ENCODE measurements at places on chromosomes 2 and 18.

DNA sequence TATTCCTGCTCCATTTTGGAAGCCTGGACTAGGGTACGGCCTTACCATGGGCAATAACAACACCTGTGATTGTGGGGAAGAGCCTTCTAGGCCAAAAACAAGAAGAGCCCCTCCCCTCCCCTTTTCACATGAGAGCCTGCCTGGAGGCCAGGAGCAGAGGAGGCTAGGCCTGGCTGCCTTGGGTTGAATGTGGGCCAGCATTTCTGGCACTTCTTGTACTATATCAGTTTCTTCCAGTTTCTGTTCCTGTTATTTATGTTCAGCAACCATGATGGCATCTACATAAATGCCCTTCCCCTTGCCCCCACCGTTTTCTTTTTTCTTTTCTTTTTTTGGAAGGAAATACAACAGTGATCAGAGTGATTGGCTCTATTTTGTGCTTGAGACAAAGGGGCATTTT, 58.4 kb downstream of the KCTD18 start:
- DNase-seq, result no peak

GRCh38 chr2:237623428-237624403, 3.7 kb upstream of the LRRFIP1 start:
- no peak for DNase-seq

GRCh38 chr2:15313657-15314056, 247.5 kb downstream of the NBAS start:
- no peak for DNase-seq

GRCh38 chr2:44171018-44171417, 2.3 kb downstream of the PPM1B start:
- no peak for DNase-seq

GRCh38 chr18:9575558-9575957, 38.8 kb downstream of the PPP4R1 start:
- peak; percentile 48 for DNase-seq

DNA sequence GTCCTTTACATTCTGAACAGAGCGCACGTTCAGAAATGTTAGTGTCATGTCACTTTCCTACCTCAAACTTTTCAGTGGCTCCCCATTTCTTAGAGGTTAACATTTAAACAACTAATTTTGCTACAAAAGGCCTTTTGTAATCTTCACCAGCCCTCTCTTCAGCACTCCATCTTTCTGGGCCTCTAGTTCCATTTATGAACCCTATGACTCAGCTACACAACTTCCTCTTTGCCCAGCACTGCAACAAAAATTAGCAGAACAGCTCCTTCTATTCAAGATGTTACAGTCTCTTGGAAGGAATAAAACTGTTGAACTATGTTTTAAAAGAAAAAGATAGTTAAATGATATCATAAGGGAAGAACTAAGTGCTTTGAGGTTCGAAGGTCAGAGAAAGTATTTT, 139.9 kb downstream of the VWC2L start:
- no peak for DNase-seq

DNA sequence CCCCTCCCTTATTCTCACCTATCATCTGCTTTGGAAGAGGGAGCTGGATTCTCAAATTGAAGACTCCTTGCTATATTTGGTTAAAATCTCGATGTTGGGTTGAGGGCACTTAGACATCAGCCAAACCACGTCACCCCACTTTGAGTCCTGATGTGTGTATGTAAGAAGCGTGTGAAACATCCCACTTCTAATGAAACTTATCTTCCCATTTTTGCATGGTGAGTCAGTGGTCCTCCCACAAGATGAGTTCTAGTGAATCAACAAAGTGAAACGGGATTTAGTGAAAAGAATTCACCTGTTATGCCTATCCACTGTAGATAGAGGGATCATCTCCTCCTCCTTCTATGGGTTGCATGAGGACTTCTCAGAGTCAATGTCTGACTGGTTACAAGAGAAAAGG, 51.4 kb upstream of the SPRED2 start:
- DNase-seq, result no peak

Measured in NCI-H345 (cell line).